Omental fat pad (tissue), 4 donors: ENCODE measurements at places on chromosomes 4 and X. TPM values are rescaled to one million over a fixed set of nuclear protein-coding genes. Genes with fewer than 3 reads are reported as not detected.
A peak's percentile ranks its signal among the peaks of the same experiment; 100 is the strongest.

- DNase-seq: no peak
These were observed 9.5 kb downstream of the RBPJ start for GRCh38 chr4:26330186-26330787.

Gene CORIN
- total RNA-seq: 0.28 TPM

- DNase-seq: no peak
These were observed 42.7 kb downstream of the TMEM150C start for GRCh38 chr4:82519072-82519471.

GRCh38 chrX:74280759-74281158 is 23.2 kb upstream of the ZCCHC13 start:
- DNase-seq: no peak

Gene ZNF732
- total RNA-seq: not detected

DNA sequence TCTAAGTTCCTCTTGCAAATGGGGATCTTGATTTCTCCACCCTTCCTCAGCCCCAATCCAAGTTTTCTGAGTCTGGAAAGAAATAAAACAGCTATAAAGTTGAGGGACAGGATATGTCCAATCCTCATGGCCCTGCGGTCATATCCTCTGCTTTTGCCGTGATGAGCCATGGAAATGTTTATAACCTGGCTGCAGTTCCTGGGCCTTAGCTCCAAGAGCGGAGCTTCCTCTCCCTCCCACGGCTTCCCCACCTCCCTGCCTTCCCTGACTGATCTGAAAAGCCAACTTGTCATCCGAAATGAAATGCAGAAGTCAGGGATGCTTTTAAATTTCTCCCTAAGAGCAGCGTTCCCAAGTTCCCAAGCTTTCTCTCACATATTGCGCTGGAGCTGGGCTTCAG is 221.5 kb upstream of the SFRP2 start:
- no peak for DNase-seq

- DNase-seq: no peak
These were observed 423.9 kb downstream of the PABPC4L start for GRCh38 chr4:133777661-133778060.

- no peak for DNase-seq
These were observed 40.1 kb upstream of the TRPC3 start for GRCh38 chr4:121991968-121992367.

DNA sequence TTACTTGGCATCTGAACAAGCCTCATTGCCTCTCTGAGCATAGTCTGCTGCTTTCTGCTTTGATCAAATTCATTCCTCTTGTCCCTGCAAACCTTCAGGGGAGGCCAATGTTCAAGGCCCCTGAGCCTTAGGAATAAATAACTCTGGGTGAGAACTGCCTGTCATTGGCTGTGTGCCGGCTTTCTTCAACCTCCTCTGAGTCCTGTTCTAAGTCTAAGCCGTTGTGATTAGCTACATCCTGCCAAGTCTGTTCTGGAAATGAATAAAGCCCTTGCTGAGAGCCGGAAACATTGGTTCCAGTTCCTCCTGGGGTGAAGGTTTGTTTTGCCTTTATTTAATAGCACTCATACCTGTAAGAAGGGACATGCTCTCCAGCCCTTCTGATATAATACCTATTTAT is 13.8 kb downstream of the RNF4 start:
- no peak for DNase-seq

- DNase-seq: no peak
These were observed 89.0 kb upstream of the NHS start for GRCh38 chrX:17285983-17286382.

- no peak for DNase-seq
These were observed 4.6 kb downstream of the HCFC1 start for GRCh38 chrX:153966841-153967535.

Gene ABLIM2
- total RNA-seq: 13.8 TPM

- no peak for DNase-seq
These were observed 321.3 kb downstream of the TMA16 start for GRCh38 chr4:163815776-163816175.

DNA sequence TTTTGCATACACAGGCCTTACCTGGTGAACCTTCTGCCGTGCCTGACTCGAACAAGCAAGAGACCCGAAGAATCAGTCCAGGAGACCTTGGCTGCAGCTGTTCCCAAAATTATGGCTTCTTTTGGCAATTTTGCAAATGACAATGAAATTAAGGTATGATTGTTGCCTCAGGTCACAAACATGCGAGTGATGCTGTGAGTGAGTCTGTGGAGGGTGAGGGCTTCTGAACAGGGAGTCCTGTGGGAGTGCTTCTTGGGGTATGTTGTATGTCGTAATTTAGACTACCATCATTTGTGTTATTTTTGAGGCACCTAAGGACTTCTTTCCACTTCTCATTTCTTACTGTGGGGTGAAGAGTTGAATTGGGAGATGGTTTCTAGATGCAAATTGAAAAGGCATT is 32.8 kb downstream of the HTT start:
- no peak for DNase-seq

- DNase-seq: no peak
These were observed 112.5 kb downstream of the SCLT1 start for GRCh38 chr4:128980816-128981326.

DNA sequence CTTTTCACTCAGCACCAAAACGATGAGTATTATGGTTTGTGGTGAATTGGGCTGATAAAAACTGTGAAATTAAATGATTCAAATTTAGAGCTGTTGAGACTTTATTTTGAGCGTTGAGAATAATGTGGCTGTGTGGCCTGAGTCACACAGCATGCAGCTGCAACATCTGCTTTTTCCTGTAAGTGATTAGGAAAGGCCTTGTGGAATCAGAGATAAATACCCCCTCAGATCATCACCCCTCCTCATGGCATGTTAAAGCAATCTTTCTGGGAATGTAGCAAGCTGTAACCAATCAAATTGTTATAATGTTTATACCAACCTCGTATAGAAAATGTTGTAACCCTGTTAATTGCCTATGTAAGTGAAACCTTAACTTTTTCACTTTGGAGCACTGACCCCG is 90.0 kb upstream of the GRPR start:
- DNase-seq: no peak

DNA sequence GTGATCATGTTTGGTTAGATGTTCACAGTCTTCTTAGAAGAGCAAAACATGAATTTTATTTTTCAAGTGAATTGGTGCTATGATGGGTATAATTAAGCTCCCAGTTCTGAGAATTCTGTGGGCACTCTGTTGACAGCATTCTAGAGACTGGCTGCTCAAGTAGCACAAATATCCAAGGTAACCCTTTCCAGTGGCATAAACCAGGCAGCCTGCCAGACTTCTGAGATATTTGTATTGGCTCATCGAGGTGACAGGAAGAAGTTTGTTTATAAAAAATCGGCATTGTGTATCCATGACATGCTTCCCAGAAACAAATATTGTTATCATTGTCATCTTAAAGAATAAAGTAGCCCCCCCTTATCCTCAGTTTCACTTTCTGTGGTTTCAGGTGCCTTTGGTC is 28.3 kb downstream of the LANCL3 start:
- DNase-seq: no peak

Gene F8A2
- total RNA-seq: not detected

Gene ARFIP1
- total RNA-seq: 18.3 TPM

DNA sequence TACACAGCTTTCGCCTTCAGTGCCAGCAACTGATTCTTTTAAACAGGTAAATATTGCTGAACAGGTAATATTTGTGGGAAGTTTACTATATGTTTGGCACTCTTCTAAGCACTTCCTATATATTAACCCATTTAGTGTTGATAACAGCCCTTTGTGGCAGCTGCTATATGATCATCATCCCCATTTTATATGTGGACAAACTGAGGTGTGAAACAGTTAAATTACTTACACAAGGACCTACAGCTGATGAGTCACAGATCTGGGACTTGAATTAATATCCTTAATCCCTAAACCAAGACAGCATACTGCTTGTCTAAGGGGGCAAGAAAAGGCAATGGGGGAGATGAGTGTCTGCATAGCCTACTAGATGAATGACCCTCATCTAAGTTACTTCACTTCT is 2.9 kb downstream of the SMIM20 start:
- no peak for DNase-seq

DNA sequence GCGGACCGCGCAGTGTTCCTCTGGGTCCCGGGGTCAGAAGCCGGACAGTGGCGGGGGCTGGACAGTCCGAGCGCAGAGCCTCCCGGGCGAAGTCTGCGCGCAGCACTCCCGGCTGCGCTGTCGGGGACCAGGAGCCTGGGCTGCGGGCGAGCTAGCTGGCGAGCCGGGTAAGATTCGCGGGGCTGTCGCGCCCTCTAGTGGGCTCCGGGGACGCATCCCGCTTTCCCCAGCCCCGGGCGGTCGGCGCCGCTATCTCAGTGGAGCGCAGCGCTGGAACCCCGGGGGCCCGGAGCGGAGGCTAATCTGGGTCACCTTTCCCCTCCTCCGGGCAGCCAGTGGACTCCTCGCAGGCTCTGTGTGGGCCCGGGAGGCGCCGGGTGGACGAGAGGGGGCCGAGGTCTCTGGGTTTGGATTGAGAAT is 4.2 kb downstream of the PDGFRA start:
- DNase-seq: peak; percentile 57

DNA sequence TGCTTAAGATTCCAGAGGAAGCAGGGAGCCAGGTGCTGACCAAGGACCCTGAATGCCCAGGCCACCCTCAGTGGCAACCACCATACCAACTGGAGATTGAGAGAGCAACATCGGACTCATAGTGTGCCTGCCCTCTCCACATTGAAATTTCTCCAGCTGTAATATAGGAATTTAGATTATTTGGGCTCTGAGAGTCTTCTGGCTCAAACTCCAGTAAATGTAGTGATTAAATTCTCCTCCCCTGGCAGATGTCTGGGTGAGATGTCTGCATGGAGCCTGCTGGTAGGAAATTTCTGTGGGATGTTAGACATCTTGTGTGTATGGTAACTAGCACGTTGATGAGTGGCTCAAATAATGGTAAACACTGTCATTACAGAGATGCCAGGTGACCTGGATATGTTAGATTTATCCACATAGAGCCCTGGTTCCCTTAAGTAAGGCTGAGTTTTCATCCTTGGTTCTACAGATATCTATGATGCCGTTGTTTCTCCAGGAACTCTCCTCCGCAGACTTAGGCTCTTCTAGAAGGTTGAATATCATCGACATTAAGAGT is 70.6 kb downstream of the CLNK start:
- DNase-seq: no peak

Gene BEX3
- 109 TPM for total RNA-seq

- no peak for DNase-seq
These were observed 48.4 kb upstream of the PAQR3 start for GRCh38 chr4:78987683-78988082.

GRCh38 chr4:164204434-164204833 is 549.5 kb upstream of the SMIM31 start:
- DNase-seq: no peak

GRCh38 chrX:67295924-67296323 is 247.9 kb upstream of the AR start:
- DNase-seq: no peak

DNA sequence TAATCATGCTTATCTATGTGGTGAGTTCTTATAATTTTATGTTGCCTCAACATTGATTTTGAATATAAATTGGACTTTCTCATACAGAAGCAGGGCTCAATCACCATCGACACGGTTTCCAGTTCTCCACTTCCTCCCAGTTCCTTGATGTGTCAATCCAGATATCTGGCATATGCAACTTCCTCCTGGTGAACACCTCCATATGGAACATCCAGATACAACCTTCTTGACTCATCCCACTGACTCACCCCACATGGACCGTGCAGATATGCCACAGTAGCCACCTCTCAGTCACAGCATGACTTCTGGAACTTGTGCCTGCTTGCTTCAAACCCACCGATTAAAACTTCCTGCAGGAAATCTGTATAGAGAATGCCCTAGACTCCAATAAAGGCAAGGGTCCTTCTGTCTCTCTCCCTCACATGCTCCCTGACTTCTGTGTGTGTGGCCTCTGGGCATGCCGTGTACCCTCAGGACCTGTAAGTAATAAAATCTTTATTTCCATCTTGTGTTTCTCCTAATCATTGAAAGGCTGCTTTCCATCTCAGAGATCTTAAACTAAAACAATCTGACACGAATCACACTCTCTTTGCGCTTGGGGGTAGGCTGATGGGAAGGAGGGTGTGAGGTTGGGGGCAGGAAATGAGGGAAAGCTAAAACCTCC is 67.0 kb downstream of the HTRA3 start:
- no peak for DNase-seq

DNA sequence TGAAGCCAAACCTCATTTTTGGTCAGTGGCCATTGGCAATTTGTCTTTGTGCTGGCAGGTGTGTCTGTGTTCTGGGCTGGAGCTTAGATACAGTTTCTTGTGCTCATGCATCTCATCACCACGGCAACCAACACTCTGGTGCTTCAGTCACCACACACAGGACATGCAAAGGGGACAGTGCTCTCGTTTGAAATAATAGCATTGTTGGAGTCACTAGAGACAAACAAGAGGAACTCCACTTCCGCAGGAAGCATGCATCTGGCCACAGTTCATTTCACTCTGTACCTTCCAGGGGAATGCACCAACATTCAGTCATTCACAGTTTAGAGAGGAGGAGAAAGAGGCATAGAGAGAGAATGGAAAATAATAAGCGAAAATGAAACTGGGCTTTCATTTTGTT is 267.4 kb downstream of the ANK2 start:
- no peak for DNase-seq

- DNase-seq: no peak
These were observed 47.0 kb downstream of the COQ2 start for GRCh38 chr4:83237591-83237990.

GRCh38 chr4:40288566-40288965 is 46.6 kb upstream of the CHRNA9 start:
- no peak for DNase-seq

- DNase-seq: no peak
These were observed 25.9 kb downstream of the CC2D2A start for GRCh38 chr4:15495621-15496020.

DNA sequence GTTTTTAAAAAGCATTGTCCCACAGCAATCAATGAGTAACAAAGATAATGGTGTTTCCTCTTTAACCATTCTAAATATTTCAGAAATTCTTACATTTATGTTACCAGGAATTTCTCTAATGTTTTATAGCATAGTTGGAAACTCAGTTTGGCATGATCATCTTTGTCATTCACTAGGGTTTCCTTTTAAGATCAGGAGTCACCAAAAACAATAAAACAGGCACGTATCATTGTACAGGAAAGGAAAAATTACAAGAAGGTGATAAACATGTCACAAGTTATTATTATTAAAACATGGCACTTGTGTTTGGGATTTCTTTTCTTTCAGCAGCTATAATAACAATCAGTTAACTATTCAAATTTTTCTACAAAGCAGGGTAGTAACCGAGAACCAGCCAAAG is 84.0 kb downstream of the SLC10A7 start:
- DNase-seq: no peak

DNA sequence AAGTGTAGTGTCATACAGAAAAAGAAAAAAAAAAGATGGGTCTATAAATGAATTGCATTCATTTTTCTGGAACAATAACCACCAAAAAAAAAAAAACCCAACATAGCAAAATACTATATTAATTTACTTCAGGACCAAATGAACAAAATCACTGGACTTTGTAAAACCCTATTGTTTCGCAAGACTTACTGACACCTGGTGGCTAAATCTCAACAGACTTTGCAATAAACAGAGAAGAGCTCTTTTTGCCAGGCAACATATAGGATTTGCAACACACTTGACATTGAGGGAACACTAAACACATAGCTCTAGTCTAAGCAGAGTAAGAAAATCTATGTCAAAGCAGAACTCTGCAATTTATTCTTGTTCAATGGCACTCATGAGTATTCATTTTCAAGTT is 990.2 kb downstream of the STPG2 start:
- DNase-seq: no peak
